H1 (cell line): ENCODE measurements at places on chromosomes 3 and 15. TPM values are rescaled to one million over a fixed set of nuclear protein-coding genes. Genes with fewer than 3 reads are reported as not detected.

Gene PLA2G4E
- not detected in 2 replicates for total RNA-seq

DNA sequence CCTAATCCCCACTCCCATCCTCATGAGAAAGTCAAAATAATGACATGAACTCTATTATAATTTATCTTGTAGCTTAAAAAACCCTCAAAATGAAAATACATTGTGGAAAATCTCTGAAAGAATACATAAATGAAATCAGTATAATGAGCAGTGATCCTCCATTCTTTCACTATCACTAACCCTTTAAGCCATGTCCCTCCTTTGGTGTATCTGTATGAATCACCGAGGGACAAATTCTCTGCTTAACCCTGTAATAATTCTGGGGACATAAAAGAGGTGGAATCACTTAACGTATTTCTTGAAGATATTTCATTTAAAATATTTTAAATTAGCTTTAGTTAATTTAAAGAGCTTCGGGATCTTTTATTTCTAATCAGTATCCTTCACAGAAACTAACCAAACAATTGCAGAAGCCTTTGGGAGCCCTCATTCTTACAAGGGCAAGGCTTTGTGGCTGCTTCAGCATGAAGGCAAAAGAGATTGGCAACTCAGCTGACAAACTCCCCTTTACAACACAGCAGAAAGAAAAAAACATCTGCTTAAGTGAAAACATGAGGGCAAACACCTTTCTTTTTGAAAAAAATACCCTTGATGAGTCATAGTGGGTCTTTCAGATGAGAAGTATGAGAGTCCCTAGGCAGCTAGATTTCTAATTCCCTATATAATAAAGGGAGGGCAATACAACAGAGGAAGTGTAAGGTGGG, 44.0 kb upstream of the ALCAM start:
- no peak for DNase-seq

DNA sequence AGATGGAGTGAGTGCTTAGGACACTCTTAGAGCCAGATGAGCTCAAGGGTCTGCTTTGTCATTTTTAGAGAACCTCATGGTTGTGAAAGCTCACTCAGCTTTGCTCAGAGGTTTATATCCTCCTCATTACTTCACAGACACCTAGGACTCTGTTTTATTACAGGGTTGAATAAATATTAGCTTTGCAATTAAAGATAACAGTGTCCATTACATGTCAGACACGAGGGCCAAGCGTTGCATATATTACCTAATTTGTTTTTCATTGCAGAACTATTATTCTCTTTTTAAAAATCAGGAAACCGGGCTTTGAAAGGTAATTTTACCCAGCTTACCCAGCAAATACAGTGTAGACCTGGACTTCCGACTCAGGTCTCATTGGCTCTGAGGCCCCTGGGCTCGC, 16.1 kb downstream of the MAP6D1 start:
- DNase-seq = no peak

- DNase-seq = no peak
Measured at GRCh38 chr3:69248436-69248835, 126.0 kb upstream of the LMOD3 start.

Gene TMC3
- total RNA-seq = not detected in 2 replicates

DNA sequence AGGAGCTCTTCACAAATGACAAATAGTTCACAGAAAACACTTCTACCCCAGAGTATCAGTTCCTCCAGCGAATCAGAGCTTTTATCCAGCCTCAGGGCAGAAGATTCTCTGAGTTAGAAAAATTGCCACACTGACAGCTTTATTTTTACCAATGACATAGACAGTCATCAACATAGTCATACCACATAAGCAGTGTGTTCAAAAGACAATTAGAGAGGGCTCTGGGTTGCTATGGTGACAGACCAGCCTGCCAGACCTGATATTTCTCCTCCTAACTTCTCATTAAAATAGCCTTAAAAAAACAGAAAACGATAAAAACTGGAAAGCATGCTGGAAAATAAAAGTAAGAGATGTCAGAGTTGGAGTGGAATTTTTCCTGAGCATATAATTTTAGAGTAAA, 45.9 kb upstream of the COL6A5 start:
- DNase-seq = no peak

GRCh38 chr3:64816355-64816754, 128.6 kb upstream of the ADAMTS9 start:
- no peak for DNase-seq

Gene MESP1
- 0.15 TPM in 1 of 2 replicates, not detected in the other for total RNA-seq

Gene SLC24A5
- not detected in 2 replicates for total RNA-seq

DNA sequence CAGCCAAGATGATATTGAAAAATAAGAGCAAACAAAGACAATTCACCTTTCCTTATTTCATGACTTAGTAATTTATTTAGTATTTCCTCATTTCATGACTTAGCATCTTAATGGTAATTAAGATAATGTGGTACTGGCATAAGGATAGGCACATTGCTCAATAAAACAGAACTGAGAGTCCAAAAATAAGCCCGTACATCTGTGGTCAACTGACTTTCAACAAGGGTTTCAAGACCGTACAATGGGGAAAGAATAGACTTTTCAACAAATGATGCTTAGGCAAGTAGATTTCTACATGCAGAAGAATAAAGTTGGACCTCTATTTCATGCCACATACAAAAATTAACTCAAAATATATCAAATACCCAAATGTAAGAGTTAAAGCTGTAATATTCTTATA, 603 bp upstream of the PYDC2 start:
- DNase-seq = no peak

DNA sequence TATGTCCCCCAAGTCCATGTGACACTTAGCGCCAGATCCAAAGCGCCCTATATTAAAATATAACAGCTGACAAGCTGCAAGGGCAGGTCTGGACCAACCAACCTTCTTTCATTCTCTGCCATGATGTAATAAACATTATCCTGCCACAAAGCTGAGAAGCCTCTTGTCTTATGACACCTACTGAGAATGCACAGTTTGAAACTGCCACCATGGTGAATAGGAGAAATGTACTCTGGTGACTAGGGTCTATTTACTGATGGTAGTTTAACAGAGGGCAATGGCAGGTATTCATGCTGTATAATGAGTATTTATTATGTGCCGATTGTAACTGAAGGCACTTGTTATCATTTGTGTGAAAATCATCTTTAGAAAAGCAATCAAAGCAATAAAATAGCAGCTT, 634.0 kb downstream of the OTOL1 start:
- DNase-seq = no peak

GRCh38 chr3:124133366-124133940, 141.5 kb upstream of the ROPN1 start:
- DNase-seq = no peak

- DNase-seq = no peak
Measured at GRCh38 chr15:70628549-70628896, 134.8 kb downstream of the UACA start.

Gene AADACL2
- not detected in 2 replicates for total RNA-seq

DNA sequence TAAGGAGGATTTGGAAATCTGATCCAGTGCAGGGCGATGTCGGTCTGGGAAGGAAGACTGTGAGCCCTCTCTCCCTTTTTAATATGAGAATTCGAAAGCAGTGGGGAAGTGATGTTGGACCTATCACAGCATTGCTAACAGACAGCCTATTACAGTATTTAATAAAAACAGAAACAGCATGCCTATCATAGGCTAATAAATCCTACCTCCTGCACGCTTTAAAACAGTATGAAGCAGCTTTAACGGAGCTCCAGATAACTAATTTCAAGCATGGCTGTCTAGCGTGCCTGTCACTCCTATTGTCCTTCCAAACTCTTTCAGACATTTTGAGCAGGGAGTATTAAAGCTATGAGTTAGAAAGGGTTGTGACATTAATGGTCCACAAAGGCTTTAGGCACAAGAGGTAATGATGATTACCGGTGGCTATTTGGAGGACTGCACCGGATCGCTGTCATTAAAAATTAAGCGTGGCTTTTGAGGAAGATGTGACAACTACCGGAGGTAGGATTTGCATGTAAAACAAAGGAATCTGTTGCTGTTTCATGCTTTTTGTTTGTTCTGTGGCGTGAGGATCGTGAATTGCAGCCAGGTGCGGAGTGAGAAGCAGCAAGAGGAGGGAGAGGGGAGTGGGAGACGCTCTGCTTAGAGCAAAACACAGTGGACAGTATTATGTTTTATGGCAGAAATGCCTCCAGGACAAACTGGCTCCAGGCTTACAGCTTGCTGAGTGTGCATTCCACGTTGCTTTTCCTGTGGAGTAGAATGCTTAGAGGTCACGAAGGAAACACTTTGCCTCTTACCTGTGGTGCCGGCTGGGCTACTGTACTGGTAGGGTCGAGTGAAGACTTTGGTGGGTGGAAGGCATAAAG, at the start of gene KCNMB2:
Gene KCNMB2, plus strand, starts transcription at position 226 of the 869 bp plus-strand sequence.
- no peak for DNase-seq

DNA sequence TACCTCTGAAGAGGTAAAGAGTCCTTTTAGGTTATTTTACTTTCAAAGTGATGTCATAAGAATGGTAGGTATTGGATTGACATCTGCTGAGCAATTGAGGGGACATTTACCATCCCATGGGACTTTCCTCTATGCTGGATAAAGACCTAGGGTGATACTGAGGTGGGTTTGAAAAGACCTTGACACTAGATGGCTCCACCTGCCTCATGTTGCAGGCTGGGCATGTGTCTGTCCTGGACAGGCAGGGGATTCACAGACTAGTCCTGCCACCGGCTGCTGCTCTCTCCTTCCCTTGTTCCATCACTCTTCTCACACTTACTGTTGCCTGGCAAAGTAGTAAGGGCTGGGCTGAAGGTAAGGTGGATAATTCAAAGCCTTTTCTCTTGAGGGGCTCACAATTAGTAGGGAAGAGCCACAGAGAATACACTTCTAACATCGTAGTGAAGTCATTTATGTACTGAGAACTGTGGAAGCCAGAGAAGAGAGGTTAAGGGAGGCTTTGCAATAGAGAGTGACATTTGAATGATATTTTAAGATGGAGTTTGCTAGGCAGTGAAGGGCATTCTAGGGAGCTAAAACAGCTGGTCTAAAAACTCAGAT, 27.7 kb downstream of the TRAK1 start:
- DNase-seq = no peak

DNA sequence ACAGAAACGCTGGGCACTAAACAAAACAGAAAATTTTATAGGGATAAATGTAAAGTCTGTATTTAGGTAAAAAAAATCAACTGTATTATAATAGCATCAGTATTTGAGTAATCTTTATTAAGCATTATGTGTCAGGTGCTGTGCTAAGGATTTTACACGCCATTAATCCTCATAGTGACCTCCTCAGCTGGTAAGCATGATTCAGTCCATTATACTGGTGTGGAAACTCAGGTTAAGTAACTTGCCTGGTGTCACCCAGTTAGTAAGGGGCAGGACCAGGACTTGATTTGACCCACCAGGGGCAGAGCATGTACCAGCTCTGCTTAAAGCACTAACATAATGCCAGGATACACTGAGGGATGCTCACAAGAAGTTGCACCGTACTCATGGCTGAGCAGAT, 4.8 kb downstream of the MYO5C start:
- DNase-seq = no peak

Gene NANOGP8
- 31.9 and 40.6 TPM in 2 replicates for total RNA-seq

- DNase-seq = peak; percentile 22
Measured at GRCh38 chr15:73678498-73678897, 5.7 kb upstream of the CD276 start.

Gene VGLL3
- total RNA-seq = 13.4 and 21.6 TPM in 2 replicates

- no peak for DNase-seq
Measured at GRCh38 chr3:168881804-168882203, 781.7 kb downstream of the MECOM start.
